Activated CD4-positive, alpha-beta T cell treated with anti-CD3 and anti-CD28 coated beads for 1 hour (primary cell): ENCODE measurements at places on chromosomes 11 and 22.

- DNase-seq = no peak
Measured at GRCh38 chr11:75063741-75064314, 32.8 kb downstream of the OR2AT4 start.

- no peak for DNase-seq
Measured at GRCh38 chr11:99368583-99368982, 347.8 kb downstream of the CNTN5 start.

GRCh38 chr11:46633291-46634217 is 16.2 kb downstream of the ATG13 start:
- no peak for DNase-seq

DNA sequence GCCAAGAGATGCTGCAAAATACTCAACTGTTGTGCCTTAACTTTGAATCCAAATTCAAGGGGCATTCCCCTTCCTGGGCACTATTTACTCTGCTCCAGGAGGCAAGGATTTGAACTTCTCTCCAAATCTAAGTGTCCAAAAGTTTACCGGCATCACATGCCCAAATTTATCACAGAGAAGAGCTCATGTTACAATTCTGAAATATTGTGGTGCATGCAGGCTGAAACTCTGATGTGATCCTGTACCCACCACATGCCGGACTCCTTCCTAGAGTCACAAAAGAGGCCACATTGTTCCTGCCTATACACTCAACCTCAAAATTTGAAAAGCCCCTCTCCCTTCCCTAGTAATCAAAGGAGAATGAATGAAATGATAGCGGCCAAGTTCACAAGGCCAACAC is 1.3 kb downstream of the TRAF6 start:
- no peak for DNase-seq

- DNase-seq = no peak
Measured at GRCh38 chr22:44387486-44387885, 74.7 kb upstream of the SHISAL1 start.

DNA sequence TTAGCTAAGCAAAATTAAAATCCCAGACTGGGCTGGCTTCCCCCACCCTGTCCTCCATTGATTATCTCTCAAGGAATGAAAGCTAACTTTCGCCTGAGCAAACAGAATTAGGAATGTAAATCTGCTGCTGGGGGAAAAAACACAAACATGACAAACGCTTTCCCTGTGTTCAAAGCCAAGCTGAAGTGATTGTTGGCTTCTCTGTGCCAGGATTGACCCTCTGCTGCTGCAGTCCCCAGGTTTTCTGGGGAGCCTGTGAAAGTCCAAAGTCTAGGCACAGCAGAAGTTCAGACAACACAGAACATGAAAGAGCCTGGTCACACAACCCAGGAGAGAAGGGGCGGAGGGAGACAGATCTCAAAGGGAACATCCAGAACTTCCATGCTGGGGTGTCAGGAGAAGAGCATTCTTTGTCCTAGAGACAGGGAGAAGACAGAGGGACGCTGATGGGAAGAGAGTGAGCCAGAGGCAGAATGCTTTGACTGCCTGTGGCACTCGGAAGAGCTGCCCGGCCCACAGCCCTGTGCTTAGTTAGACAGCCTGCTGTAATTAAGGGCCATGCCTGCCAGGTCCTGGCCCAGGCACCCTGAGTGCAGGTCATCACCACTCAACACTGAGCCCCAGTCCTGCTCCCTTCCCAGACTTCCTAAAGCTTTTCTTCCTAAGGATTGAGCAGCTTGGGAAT is 6.9 kb downstream of the PATZ1 start:
- no peak for DNase-seq

GRCh38 chr11:92846491-92847125 is 122.8 kb upstream of the MTNR1B start:
- DNase-seq = no peak

DNA sequence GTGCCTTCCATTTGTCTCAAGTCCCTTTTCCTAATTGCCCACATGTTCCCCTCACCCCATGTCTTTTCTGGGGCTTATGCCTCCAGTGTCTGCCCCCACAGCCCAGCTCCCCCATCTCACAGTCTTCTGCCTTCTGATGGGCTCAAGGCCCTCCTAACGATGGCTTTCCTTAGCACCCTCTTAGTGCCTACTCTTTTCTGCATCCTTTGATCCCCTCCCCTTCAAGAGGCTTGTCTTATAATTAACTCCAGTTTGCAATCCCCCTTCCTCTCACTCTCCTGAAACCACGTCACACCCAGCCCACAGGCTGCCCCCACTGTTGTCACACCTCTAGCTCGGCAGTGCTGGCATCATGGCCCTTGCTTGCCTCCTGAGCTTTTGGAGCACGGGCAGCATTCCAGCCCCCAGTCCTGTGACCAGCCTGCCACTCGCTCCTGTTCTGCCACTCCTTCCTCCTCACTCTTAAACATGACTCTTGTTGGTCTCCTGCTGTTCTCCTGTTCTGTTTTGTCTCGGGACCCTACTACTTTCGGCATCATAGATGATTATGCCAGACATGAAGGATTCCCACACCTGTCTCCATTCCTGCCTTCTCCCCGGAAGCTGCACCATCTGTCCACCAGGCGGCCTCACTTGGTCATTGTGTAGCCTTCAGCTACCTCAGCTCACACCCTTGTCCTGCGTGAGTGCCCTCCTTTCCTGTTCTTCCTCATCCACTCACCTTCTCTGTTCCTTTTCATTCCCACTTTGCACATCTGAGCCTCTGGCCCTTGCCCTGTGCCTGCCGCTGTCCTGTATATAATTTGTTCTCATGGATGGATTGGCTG is 26.1 kb downstream of the UBE2L3 start:
- DNase-seq = no peak

GRCh38 chr11:4211991-4212390 is 117.4 kb downstream of the RRM1 start:
- no peak for DNase-seq

- DNase-seq = no peak
Measured at GRCh38 chr11:132639403-132639802, 892.9 kb downstream of the OPCML start.

GRCh38 chr11:113184498-113184897 is 129.9 kb upstream of the TTC12 start:
- no peak for DNase-seq

GRCh38 chr11:34037016-34037415 is 14.5 kb upstream of the CAPRIN1 start:
- no peak for DNase-seq

DNA sequence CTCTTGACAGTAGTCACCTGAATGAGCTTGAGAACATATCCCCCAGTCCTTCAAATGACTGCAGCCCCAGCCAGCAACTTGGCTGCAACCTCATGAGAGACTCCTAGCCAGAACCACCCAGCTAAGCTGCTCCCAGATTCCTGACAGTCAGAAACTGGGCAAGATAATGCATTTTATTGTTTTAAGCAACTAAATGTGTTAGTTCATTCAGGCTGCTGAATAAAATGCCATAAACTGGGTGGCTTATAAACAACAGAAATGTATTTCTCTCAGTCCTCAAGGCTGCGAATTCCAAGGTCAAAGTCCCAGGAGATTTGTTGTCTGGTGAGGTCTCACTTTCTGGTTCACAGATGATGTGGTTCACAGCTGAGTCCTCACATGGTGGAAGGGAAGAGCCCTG is 5.8 kb upstream of the PAMR1 start:
- no peak for DNase-seq

DNA sequence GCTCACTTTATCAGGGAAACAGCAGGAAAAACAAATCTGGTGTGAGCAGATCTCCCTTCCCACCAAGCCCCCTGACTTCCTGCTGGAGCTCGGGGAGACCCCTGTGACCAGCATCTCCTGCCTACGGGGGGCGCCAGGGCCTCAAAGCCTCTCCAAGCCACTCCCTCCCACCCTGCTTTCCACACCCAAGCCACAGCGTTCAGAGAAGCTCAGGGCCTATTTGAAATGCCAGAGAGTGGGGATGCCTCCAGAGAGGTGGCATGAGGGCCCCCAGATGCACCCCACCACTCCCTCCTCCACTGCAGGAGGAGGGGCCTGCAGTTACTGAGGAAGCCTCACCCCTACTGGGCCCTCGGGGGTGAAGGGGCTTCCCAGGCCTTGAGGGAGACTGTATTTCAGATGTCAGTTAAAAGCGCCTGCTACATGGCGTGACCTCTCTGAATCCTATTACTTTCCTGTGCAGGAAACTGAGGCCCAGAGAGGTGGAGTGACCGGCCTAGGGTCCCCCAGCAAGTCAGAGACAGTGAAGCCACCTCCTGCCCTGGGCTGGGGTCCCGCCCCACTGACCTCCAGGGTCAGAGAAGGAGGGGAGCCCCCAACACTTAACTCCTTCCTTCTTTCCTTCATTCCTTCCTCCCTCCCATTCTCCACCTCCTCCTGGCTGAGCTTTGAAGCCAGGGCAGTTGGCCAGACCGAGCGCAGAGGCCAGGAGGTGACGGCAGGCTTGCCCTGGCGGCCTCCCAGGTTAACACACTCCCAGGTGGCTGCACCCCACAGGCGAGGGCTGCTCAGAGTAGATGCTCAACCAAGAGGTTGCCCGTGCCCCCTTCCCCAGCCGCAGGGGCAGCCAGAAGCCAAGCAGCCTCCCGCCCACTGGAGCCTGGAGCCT is 6.0 kb upstream of the CDKN1C start:
- DNase-seq = no peak

- DNase-seq = no peak
Measured at GRCh38 chr11:69298267-69299022, 4.5 kb downstream of the MYEOV start.

DNA sequence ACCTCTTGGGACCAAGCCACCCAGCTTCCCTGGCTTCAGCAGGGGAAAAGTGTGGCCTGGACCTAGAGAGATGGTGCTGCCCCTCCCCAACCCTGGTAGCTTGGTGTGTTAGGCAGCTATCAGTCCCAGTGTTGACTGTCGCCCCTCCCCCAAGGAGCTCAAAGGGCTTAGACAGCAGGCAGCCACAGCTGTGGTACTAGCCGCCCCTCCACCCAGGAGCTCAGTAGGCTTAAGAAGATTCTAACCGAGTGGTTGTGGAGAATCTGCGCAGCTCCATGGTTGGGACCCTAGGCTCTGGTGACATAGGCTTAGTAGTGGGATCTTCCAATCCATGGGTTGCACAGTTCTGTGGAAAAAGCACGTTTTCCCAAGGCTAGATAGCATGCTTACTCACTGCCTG is 458.4 kb upstream of the LRRC4C start:
- DNase-seq = no peak

DNA sequence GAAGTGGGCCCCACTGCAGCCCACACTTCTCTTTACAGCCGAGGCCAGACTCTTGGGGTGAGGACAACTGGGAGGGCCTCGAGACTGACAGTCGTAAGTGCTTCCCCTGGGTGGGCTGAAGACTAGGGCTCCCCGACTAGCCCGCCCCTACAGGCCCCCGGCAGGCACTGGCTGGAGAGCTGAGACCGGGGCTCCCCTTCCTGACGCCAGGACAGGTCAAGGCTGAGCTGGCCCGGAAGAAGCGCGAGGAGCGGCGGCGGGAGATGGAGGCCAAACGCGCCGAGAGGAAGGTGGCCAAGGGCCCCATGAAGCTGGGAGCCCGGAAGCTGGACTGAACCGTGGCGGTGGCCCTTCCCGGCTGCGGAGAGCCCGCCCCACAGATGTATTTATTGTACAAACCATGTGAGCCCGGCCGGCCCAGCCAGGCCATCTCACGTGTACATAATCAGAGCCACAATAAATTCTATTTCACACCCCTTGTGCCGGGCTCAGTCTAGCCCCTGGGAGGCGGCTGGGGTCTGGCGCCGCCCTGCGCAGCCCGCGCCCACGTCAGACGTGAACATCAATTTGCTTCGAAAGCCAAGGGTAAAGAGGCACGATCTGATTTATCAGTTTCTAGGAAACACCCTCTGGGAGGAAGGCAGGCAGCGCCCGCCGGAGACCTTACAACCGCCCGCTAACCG is 13.5 kb downstream of the SCYL1 start:
- DNase-seq = no peak

GRCh38 chr11:60874421-60875365 is 7.4 kb downstream of the ZP1 start:
- DNase-seq = no peak

- no peak for DNase-seq
Measured at GRCh38 chr11:123143921-123144320, 51.1 kb downstream of the CLMP start.

- no peak for DNase-seq
Measured at GRCh38 chr11:78269806-78270205, 81.1 kb downstream of the USP35 start.

GRCh38 chr22:46075764-46076531 is 74.4 kb upstream of the PPARA start:
- no peak for DNase-seq

DNA sequence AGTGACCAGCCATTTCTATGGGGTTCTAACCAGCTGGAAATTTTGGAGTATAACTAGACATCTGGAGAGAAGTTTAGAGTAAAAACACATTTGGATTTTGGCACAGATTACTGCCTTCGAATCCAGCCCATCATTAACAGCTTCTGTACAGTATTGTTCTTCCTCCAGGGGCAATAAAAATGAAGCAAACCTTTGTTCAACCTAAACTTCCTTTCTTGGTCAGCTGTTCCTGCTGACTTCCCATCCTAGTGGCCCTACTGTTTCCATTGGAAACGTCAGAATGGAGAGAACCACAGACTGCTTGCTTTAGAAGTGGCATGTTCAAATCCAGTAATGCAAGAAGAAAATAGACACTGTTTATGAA is 203.7 kb upstream of the MTMR2 start:
- DNase-seq = no peak

DNA sequence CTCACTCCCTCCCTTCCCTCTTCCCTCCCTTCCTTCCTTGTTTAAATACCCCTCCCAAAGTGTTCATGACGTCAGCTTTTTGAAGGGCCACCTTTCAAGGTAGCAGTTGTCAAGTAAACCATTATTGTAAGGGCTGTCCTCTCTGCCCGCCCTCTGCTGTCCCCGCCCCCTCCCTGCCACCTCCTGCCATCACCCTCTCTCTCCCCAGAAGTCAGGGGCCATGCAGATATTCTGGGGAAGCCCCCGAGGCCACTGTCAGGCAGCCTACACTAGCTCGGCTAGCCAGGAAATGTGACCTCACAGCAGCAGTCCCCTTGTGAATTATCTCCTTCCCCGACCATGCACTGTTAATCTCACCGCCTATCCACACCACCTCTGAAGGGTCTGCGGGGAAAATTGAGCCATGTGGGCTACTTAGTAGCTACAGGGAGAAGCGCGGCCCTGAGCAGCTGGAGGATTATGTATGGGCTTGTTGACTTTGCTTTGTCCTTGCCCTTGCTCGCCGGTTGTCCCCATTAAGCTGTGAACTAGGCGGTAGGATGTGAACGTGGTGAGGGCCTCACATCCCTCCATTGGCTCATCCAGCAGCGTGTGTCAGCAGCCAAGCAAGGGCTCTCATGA is 42.1 kb upstream of the ATXN10 start:
- DNase-seq = no peak

GRCh38 chr11:85709941-85710702 is 24.1 kb upstream of the CCDC89 start:
- DNase-seq = no peak

DNA sequence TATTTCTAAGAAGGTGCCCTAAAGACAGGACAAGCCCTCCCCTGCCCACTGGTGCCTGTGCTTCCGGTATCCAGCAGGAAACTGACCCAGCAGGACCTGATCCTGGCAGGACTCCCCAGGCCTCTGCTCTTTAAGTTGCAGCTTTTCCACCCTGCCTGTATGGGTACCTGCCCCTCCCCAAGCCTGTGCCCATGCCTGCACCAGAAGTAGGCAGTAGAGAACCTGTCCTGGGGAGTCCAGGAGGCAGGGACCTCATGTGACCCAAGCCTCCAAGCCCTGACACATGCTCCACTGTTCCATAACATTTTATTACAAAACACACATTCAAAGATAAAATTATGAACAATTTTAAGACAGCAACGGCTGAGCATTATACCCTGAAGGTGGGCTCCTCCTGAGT is 14.2 kb downstream of the CWC15 start:
- no peak for DNase-seq

- DNase-seq = no peak
Measured at GRCh38 chr22:46027211-46028105, 50.5 kb upstream of the WNT7B start.

GRCh38 chr11:77087723-77088225 is 14.9 kb upstream of the OMP start:
- DNase-seq = no peak
